Activated CD4-positive, alpha-beta memory T cell treated with anti-CD3 and anti-CD28 coated beads, Interleukin-2, amount 10 ng/mL, durations not matched to agents 7 days and 5 days (primary cell): ENCODE measurements at places on chromosomes 13 and 19. TPM values are rescaled to one million over a fixed set of nuclear protein-coding genes. Genes with fewer than 3 reads are reported as not detected.

Gene KIR2DL3
- total RNA-seq = not detected

Gene OR7A5
- not detected for total RNA-seq

Gene GATAD2A
- 113 TPM for total RNA-seq

Gene ADGRE2
- total RNA-seq = 0.48 TPM

Gene ATXN8OS
- not detected for total RNA-seq

Gene EFNB2
- 0.13 TPM for total RNA-seq

Gene TEX26
- total RNA-seq = not detected

Gene FFAR1
- total RNA-seq = not detected

Gene RASGRP4
- total RNA-seq = 20.0 TPM

Gene PRR22
- total RNA-seq = 2.4 TPM

Gene FOSB
- 15.3 TPM for total RNA-seq

Gene DNAJC15
- 16.3 TPM for total RNA-seq

Gene SLC35E1
- 57.3 TPM for total RNA-seq

Gene ZNF709
- total RNA-seq = 3.0 TPM

Gene VSIG10L
- total RNA-seq = 2.3 TPM

Gene EMP3
- 447 TPM for total RNA-seq

Gene ZNF536
- total RNA-seq = not detected

Gene IGFL4
- not detected for total RNA-seq

Gene EFNA2
- not detected for total RNA-seq

Gene ZNF382
- total RNA-seq = 13.5 TPM

Gene MATK
- total RNA-seq = 13.9 TPM

Gene MAMSTR
- total RNA-seq = 1.2 TPM

Gene NPAS1
- 0.20 TPM for total RNA-seq

Gene ZNF431
- 16.1 TPM for total RNA-seq

Gene ACP7
- not detected for total RNA-seq

Gene DNAAF3
- not detected for total RNA-seq

Gene ZNF699
- total RNA-seq = 10.7 TPM

Gene ZNF264
- total RNA-seq = 41.3 TPM

Gene FCGBP
- total RNA-seq = 0.65 TPM

Gene TNFSF13B
- 12.0 TPM for total RNA-seq

Gene TRIP10
- 17.6 TPM for total RNA-seq

Gene TNFRSF19
- total RNA-seq = 0.33 TPM

Gene TNFSF9
- total RNA-seq = 5.7 TPM

Gene UQCRFS1
- 35.4 TPM for total RNA-seq

Gene PRR19
- 0.91 TPM for total RNA-seq

Gene FFAR2
- not detected for total RNA-seq

Gene TMPRSS9
- not detected for total RNA-seq

Gene CELF5
- total RNA-seq = 0.43 TPM

Gene TUBA3C
- not detected for total RNA-seq
